OCI-LY7 (cell line): ENCODE measurements at places on chromosomes 2 and 18. TPM values are rescaled to one million over a fixed set of nuclear protein-coding genes. Genes with fewer than 3 reads are reported as not detected.

The ABCG8 gene
- not detected in 2 replicates for total RNA-seq

The C2orf15 gene
- 1.3 and 2.1 TPM in 2 replicates for total RNA-seq

The SCYGR4 gene
- not detected in 2 replicates for total RNA-seq

The TFPI gene
- total RNA-seq, result not detected in 2 replicates

The KYNU gene
- 0.27 TPM in 1 of 2 replicates, not detected in the other for total RNA-seq

The DPYSL5 gene
- not detected in 2 replicates for total RNA-seq

The TACR1 gene
- not detected in 2 replicates for total RNA-seq

The STARD6 gene
- total RNA-seq, result not detected in 2 replicates

The CYTIP gene
- total RNA-seq, result 60.3 and 64.0 TPM in 2 replicates

The ZNF142 gene
- 61.3 and 62.5 TPM in 2 replicates for total RNA-seq

The REG3A gene
- total RNA-seq, result not detected in 2 replicates

The SULT1C2 gene
- not detected in 2 replicates for total RNA-seq

The LANCL1 gene
- total RNA-seq, result 55.2 and 67.3 TPM in 2 replicates

The RAB6C gene
- not detected in 2 replicates for total RNA-seq

The ASPRV1 gene
- 0.77 and 1.3 TPM in 2 replicates for total RNA-seq

The NDC80 gene
- total RNA-seq, result 105 and 115 TPM in 2 replicates

The ANKRD30BL gene
- total RNA-seq, result 0.79 TPM in 1 of 2 replicates, not detected in the other

The ANAPC1 gene
- total RNA-seq, result 115 and 131 TPM in 2 replicates

The C2orf74 gene
- total RNA-seq, result 9.3 and 11.5 TPM in 2 replicates

The PLGLB2 gene
- 1.9 and 2.0 TPM in 2 replicates for total RNA-seq

The TMEM18 gene
- 31.1 and 37.4 TPM in 2 replicates for total RNA-seq

The IL1F10 gene
- not detected in 2 replicates for total RNA-seq

The CPO gene
- total RNA-seq, result not detected in 2 replicates

The ARHGAP15 gene
- 72.1 and 84.1 TPM in 2 replicates for total RNA-seq

The ANKRD62 gene
- 7.1 and 7.3 TPM in 2 replicates for total RNA-seq

The ARID5A gene
- 5.7 and 6.0 TPM in 2 replicates for total RNA-seq

The GALR1 gene
- total RNA-seq, result not detected in 2 replicates

The FRZB gene
- not detected in 2 replicates for total RNA-seq

The STON1 gene
- total RNA-seq, result 0.51 and 0.96 TPM in 2 replicates

The SERPINB8 gene
- total RNA-seq, result 2.0 and 2.5 TPM in 2 replicates

The M1AP gene
- total RNA-seq, result not detected in 2 replicates

The COLEC11 gene
- 1.1 and 1.7 TPM in 2 replicates for total RNA-seq
